GM12878 (cell line): ENCODE measurements at places on chromosomes 13 and 19. TPM values are rescaled to one million over a fixed set of nuclear protein-coding genes. Genes with fewer than 3 reads are reported as not detected.

DNA sequence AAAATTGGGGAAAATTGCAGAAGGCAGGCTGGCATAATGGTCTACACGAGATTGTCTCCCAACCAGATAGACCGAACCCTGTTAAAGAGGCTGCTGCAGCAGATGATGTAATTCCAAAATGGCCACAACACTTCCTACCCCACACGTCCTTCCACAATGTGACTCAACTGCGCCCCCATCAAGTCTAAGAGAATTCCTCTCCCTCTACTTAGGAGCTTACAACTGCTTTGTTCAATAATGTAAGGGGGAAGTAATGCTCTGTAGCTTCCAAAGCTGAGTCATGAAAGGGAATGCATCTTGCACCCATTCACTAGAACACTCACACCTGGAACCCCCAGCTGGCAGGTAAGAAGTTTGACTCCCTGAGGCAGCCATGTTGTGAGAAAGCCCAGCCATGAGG lies 117.8 kb upstream of the IRS2 start:
- DNase-seq = no peak

DNA sequence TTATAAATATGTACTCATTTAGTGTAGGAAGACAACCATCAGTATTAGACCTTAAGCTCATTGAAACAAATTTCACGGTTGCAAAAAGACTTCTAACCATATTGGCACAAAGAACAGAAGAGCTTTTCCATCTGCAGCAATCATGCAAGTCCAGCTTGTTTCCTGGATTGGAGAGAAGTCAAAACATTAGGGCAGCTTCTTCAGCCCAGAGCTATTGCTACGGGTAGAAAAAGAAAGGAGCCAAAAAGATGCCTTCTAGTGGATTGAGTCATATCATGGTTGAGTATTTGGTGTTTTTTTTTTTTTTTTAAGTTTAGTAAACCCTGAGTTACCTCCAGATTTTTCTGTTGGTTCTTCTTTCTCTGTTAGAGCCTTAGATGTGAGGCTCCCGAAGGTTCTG lies 99.8 kb downstream of the WDFY2 start:
- no peak for DNase-seq

- DNase-seq = no peak
These were observed 1.6 kb upstream of the PTGIR start for GRCh38 chr19:46626446-46626845.

- no peak for DNase-seq
These were observed 3.6 kb downstream of the CACNG7 start for GRCh38 chr19:53912653-53913052.

GRCh38 chr13:40910324-40911050 lies 108.6 kb downstream of the ELF1 start:
- DNase-seq = peak; percentile 21

GRCh38 chr13:74461011-74461410 lies 326.8 kb upstream of the KLF12 start:
- DNase-seq = no peak

DNA sequence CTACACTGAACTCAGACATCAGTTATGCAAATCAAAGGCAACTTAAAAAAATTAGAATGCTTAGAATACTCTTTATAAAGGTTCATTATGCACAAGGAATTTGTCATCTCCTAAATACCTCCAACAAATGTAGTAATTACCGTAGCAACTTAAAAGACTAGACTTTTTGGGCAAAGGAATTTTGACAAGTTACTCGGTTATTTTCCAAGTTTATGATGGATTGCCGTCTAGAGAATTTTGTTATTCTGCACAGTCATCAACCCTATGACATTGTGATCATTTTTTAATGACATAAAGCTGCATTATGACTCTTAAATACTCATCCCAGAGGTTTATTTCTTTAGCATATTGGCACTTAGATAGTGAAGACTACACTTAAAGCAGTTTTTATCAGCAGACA lies 71.9 kb downstream of the TRPC4 start:
- DNase-seq = no peak

DNA sequence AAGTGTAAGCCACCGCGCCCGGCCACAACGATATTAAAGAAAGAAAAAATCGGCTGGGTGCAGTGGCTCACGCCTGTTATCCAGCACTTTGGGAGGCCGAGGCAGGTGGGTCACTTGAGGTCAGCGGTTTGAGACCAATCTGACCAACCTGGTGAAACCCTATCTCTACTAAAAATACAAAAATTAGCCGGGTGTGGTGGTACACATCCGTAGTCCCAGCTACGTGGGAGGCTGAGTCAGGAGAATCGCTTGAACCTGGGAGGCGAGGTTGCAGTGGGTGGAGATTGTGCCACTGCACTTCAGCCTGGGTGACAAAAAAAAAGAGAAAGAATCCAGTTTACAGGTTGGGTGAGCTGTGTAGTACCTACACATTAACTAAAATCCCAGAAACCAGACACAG lies 99.9 kb upstream of the CACNA1A start:
- DNase-seq = no peak

GRCh38 chr13:70424428-70424827 lies 316.2 kb upstream of the KLHL1 start:
- no peak for DNase-seq

DNA sequence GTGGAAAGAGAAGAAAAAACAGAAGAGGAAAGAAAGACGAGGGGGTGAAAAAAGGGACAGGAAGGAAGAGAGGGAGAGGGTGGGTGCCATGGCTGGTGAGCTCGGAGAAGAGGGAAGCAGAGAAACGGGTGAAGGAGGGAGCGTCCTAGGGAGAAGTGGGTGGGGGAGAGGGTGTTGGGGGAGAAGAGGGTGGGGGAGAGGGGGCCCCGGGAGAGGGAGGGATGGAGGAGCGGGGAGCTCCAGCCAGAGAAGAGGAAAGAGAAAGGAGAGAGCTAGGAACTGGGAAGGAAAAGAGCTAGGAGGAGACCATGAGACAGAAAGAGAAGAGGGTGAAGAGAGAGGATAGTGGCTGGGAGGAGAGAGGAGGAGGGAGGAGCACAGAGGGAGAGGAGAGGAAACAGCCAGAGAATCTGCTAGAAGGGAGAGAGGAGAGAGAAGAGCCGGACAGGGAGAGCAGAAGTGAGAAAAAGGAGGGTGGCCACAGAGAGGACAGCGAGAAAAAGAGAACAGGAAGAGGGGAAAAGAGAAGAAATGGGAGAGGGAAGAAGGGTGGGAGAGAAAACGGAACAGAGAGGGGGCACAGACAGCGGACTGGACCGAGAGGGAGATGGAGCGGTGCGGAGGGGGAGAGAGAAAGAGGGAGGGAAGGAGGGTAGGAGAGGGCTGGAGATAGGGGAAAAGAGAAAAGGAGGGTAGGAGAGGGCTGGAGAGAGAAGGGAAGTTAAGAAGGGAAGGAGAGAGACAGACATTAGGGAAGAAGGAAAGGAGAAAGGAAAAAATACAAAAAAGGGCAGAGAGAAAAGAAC lies 11.9 kb upstream of the GARIN5A start:
- no peak for DNase-seq

- DNase-seq = no peak
These were observed 82.6 kb downstream of the NUFIP1 start for GRCh38 chr13:44906713-44907112.

DNA sequence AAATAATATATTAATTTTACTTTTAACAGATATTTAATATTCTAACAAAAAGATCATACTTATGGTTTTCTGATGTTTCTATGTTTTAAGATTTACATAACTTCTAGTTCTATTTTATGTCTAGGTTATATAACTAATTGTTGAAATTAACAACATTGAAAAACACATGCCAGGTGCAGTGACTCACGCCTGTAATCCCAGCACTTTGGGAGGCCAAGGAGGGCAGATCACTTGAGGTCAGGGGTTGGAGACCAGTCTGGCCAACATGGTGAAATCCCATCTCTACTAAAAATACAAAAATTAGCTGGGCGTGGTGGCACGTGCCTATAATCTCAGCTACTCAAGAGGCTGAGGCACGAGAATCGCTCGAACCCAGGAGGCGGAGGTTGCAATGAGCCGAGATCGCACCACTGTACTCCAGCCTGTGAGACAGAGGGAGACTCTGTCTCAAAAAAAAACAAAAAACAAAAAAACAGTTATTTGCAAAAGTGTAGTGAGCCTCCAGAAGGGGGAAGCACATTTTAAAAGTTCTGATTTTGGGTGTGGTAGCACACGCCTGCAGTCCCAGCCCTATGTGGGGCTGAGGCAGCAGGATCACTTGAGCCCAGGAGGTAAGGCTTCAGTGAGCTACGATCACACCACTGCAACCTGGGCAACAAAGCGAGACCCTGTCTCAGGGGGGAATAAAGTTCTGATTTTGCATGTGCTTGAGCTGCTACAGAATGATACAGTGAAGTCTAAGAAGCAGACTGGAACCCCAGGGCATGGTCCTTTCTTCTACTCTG lies 18.7 kb downstream of the MIPEP start:
- no peak for DNase-seq

DNA sequence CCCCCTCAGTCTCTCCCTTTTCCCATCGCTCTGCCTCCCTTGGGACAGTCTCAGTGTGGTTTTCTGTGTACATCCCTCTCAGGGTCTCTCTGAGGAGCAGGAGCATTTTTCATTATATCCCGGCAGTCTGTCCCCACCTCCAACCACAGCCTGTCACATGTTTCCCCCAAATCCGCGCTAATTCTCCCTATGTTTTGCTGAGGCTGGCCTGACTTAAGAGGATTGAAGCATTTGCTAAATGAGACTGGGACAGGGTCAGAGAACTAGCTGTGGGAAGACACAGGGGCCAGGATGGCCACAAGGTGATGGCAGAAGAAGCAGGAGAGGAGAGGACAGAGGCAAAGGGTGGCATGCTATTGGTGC lies 5.5 kb downstream of the TPRX1 start:
- DNase-seq = no peak

DNA sequence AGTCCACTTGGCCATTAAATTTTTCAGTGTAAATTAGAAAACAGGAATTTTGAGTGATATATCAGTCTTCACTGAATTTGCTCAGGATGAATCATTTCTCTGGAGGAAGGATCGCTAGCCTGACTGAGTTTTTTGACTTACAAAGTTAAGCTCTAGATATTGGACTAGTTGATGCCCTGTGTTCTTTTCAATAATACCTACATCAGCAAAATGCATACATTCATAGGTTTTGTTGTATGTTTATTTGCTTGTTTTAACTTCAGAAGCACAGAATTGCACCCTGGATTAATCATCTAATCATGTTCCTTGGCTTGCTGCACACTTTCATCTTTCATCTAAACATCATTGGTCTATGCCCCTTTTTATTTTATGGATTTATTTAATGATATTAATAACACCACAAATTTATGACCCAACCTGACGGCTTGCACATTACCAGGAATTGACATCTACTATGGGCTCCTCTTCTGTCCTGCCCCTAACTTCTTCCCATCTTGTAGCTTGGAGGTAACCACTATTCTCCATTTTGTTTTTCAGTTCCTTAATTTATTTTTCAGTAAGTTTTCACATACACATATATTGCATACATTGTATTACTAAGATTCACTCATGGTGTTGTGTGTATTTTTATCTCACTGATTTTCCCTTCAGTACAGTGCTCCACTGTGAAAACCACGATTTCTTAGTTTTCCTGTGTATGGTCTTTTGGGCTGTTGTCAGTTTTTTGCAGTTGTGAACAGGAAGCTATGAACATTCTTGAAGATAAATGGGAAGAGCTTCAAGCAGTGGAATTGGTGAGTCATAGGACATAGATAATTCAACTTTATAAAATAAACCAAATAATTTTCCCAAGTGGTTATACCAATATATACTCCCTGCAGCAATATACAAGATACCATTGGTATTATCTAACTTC lies 23.3 kb downstream of the COMMD6 start:
- no peak for DNase-seq

- DNase-seq = no peak
These were observed 182.8 kb downstream of the RGCC start for GRCh38 chr13:41639955-41640780.

- DNase-seq = peak; percentile 48
These were observed 25.8 kb upstream of the SLC7A9 start for GRCh38 chr19:32895384-32895783.

GRCh38 chr13:50353651-50354415 lies 338.6 kb downstream of the KCNRG start:
- no peak for DNase-seq

GRCh38 chr13:60074397-60074796 lies 89.3 kb downstream of the DIAPH3 start:
- peak; percentile 9 for DNase-seq

- peak; percentile 36 for DNase-seq
These were observed 26.8 kb downstream of the CLDN10 start for GRCh38 chr13:95579303-95579702.

- no peak for DNase-seq
These were observed 158.5 kb downstream of the SLITRK6 start for GRCh38 chr13:85640727-85641126.

DNA sequence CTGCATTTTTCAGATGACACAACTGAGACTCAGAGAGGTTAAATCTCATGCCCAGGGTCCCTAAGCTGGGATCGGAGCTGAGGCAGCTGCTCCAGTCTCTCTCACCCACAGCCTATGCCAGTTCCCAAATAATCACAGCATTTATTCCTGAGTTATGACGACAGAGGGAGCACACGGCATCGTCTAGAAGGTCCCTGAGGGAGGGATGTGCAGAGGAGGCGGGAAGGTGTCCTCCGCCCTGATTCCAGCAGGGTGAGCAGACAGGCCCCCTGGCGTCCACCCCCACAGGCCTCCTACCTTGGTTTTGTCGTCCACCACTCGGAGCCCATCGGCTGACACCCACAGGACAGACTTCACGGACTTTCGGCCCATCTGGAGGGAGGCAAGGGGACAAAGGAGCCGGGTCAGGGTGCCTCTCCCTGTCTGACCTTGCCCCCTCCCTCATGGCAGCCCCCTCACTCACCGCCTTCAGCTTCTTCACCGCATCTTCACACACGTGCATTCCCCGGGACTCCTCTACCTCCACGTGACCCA lies 8.0 kb downstream of the NUMBL start:
- DNase-seq = no peak

DNA sequence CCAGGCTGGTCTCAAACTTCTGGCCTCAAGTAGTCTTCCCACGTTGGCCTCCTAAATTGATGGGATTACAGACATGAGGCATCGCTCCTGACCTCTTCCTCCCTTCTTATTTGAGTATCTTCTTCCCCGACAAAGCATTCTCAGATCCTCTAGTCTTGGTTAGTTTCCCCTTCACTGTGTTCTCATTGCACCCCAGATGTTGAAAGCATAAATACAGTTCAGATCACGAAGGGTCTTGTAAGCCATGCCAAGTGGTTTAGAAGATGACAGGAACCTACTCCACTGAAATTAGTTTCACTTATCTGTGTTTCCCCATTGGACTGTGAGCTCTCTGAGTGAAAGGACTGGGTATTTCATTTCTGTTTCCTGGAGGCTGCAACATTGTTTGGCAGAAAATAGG lies 100.7 kb downstream of the DGKH start:
- no peak for DNase-seq

GAPDHS gene
- not detected in 2 replicates for polyA plus RNA-seq

RNASEH2A gene
- polyA plus RNA-seq = 95.0 and 100 TPM in 2 replicates

GARRE1 gene
- 4.7 and 5.0 TPM in 2 replicates for polyA plus RNA-seq

ZNF823 gene
- 4.4 and 5.0 TPM in 2 replicates for polyA plus RNA-seq

HSD17B14 gene
- 0.87 and 1.1 TPM in 2 replicates for polyA plus RNA-seq

NKPD1 gene
- not detected in 2 replicates for polyA plus RNA-seq

PSG2 gene
- polyA plus RNA-seq = not detected in 2 replicates

KCTD4 gene
- polyA plus RNA-seq = 0.15 TPM in 1 of 2 replicates, not detected in the other

DCLK1 gene
- not detected in 2 replicates for polyA plus RNA-seq

SLC46A3 gene
- 8.6 and 12.0 TPM in 2 replicates for polyA plus RNA-seq

FAM216B gene
- not detected in 2 replicates for polyA plus RNA-seq

KLK14 gene
- not detected in 2 replicates for polyA plus RNA-seq
